Central memory CD4-positive, alpha-beta T cell (primary cell): ENCODE measurements at places on chromosomes 5 and 9.

- DNase-seq, result no peak
Measured at GRCh38 chr5:119808474-119808873, 179.1 kb downstream of the FAM170A start.

- no peak for DNase-seq
Measured at GRCh38 chr5:10297646-10298204, 10.0 kb downstream of the CMBL start.

DNA sequence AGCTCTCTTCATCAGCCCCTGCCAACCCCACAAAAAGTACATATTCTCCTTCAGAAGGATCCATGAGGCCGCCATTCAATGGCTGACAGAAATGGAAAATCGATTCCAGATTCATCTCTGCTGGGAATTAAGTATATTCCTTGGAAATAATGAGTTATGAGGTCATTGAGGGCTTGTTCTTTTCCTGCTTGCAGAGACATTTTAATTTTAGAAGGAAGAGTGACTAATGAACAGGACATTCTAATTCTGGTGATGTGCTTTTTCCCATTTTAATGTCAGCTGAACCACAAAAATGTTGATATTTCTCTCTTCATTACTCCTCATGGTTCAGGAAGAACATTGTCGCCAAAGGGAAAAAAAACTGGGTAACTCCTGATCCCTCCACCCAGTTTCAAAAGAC lies 314.0 kb downstream of the PIK3R1 start:
- DNase-seq, result no peak

GRCh38 chr5:33981408-33982162 lies 2.9 kb downstream of the SLC45A2 start:
- no peak for DNase-seq

- peak; percentile 25 for DNase-seq
Measured at GRCh38 chr9:136437839-136438547, 1.7 kb downstream of the INPP5E start.

- no peak for DNase-seq
Measured at GRCh38 chr5:5066276-5067186, 73.6 kb upstream of the ADAMTS16 start.

GRCh38 chr5:53237876-53238275 lies 128.3 kb upstream of the MOCS2 start:
- DNase-seq, result no peak

- DNase-seq, result no peak
Measured at GRCh38 chr9:121714075-121714705, 62.8 kb downstream of the DAB2IP start.

DNA sequence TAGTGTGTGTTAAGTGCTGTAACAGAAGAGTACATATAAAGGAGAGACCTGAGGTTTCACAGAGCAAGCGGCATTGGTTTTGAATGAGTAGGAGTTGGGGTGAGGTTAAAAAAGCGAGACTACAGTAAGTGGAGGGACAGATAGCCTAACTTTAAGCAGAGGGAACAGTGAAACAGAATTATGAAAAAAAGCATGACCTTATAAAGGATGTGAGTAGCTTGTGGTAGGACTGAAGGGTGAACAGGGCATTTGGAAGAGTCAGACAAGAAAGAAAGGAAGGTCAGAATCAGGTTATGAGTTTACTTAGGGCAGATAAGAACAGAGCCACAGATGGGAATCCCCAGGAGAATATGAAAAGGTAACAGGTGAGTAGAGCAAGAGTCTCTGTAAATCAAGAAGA lies 22.5 kb downstream of the MSANTD3 start:
- no peak for DNase-seq

DNA sequence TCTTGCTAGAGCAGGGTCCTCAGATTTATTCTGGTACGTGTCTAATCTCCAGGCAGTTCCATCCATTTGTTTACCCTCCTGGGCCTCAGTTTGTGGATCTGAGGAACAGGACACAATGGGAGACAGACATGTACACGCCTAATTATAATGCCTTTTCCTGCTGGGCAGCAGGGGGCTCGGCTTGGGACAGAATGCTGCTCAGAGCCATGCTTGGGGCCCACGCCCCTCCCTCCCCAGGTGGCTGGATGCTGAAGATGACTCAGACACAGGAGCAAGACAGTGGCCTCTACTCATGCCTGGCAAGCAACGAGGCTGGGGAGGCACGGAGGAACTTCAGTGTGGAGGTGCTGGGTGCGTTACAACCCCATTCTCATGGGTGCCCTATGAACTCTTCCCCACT lies 72.7 kb upstream of the ASS1 start:
- DNase-seq, result no peak

DNA sequence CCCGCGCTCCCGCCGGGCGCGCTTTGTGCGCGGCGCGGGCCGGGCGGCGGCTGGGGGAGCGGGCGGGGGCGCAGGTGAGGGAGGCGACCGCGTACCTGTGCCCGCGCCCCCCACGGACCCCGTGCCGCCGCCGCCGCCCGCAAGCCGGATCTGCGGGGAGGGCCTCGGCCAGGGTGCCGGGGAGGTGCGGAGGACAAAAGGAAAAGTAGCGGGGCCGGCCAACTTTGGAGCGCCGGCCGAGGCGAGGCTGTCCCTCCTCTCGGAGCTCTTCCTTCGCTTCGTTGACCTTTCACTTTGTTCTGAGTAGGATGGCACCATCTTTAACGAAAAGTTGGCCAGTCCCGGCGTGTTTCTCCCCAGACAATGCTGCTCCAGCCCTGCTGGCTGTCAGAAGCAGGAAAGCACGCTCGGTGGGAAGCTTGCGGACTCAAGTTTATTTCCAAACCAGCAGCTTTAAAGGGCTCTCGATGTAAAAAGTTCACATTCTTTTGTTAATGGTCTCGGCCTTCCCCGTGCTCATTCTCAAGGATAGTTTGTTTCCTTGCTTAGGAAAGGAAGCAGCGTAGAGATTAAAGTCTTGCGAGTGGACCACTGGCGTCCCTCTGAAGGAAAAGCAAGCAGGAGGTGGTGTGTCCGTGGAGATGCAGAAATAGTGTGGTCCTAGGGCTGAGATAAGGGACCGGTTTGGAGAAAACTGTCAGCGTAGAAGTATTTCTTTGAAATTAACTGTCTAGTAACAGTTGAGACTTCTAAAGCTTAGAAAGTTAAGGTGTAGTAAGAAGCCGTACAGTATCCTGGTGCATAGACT lies 639 bp downstream of the EHMT1 start:
- DNase-seq, result peak; percentile 20

- DNase-seq, result no peak
Measured at GRCh38 chr5:180202939-180203573, 6.0 kb downstream of the RASGEF1C start.

DNA sequence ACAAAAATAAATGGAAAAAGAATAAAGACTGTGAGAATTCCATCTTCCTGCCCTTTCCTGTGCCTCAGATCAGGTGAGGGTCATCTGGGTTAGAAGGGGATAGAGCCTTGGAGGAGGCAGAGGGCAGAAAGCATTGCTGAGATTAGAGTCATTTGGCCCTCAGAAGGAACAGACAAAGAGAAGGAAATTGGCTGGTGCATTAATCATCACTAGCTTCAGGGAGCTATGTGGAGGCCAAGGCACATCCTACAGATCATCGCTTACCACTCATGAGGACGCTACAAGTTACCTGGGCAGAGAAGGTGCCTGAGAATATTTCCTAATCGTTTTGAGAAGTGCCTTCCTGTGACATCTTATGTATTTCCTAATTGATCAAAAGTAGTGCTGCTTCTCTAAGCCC lies 74.5 kb downstream of the C7 start:
- no peak for DNase-seq

GRCh38 chr5:93915142-93915553 lies 173.7 kb upstream of the POU5F2 start:
- peak; percentile 23 for DNase-seq

DNA sequence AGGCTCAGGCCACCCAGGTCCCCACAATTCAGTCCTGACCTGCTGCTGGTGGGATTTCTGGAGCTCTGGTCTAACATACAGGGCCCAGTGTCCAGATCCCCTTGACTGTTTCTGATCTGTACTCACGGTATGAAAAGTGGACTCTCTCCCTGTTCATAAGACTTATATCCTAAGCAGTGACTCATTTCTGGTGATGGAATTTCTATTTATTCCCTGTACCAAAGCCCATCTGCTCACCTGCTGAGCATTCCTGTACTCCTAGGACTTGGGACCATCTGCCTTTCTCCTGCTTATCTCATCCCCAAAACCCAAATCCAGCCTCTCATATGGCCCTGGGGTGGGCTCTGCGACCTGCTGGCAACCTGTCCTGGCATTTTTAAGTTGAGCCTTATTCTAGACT lies 86.6 kb downstream of the APBA1 start:
- no peak for DNase-seq

DNA sequence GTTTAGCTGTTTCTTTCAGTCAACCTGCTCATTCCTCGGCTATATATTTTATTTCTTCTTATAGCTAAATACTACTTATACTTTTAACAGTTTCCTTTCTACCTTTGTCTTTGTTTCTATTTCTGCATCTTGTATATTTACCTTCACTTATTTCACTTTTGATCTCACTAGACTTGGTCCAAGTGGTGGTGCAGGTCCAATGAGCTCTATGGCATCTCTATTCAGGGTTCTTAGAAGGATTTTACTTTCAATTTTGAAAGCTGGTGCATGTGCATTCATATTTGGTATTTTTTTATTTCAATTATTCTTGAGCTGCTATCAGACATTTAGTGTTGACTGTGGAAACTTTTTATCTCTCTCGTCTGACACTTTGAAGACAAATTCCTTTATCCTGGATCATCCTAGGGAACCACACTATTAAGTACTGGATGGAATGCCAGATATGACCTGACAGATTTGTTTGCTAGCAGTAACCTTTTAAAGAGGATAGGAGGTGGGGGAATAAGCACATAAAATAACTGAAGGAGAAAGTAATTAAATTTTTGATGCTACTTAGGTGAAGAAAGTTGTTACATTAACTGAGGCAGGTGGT lies 123.1 kb upstream of the PJA2 start:
- no peak for DNase-seq

DNA sequence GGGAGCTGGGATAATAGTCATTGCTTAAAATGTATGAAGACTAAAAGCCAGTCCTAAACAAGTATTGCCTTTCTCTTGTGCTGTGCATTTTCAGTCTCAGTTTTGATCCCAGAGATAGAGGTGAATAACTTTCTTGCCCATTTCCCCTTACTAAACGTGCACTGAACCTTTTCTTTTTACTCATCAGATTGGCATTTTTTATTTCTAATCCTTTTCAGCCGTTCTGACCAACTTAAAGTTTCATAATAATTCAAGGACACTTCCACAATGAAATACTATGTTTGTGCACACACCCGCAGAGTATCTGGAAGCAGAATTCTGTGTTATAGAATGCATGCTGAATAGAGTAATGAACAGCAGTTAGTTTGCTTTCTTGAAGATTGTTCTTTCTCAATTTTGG lies 343.6 kb downstream of the LRRC70 start:
- DNase-seq, result no peak

DNA sequence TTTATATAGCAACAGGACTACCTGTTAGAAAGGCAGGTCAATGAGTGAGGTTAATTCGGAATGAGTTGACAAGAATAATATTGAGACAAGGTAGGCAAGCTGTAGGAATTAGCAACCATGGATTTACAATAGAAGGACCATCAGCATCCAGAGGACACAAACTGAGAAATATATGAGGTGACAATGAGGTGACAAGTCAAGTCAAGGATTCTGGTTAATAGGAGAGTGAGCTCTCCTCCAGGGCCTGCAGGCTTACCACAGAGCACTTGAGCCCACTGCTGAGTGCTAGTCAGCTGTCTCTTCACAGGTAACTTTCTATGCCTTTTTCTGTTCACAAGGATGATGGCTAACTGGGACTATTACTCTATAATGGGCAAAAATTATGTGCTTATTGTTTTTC lies 227.2 kb downstream of the MRPS30 start:
- DNase-seq, result no peak

GRCh38 chr9:77021922-77022782 lies 2.7 kb downstream of the FOXB2 start:
- no peak for DNase-seq

GRCh38 chr5:147628058-147628895 lies 118.4 kb upstream of the DPYSL3 start:
- DNase-seq, result peak; percentile 18

GRCh38 chr9:130982636-130983358 lies 26.2 kb upstream of the LAMC3 start:
- no peak for DNase-seq
